ENCODE measurements at places on chromosomes 4 and X. TPM values are rescaled to one million over a fixed set of nuclear protein-coding genes. Genes with fewer than 3 reads are reported as not detected.

Gene CXCL10
- 5.0 TPM for total RNA-seq

Gene TMPRSS11F
- not detected for total RNA-seq

Gene PAGE1
- not detected for total RNA-seq

Gene HTT-AS
- not detected for total RNA-seq

Gene NOX1
- not detected for total RNA-seq

Gene GLRA3
- not detected for total RNA-seq

Gene OTUD6A
- total RNA-seq, result not detected

Gene ITGB1BP2
- total RNA-seq, result 1.8 TPM

Gene LYAR
- total RNA-seq, result 12.7 TPM

Gene CT45A2
- not detected for total RNA-seq

Gene RBM46
- 0.58 TPM for total RNA-seq

DNA sequence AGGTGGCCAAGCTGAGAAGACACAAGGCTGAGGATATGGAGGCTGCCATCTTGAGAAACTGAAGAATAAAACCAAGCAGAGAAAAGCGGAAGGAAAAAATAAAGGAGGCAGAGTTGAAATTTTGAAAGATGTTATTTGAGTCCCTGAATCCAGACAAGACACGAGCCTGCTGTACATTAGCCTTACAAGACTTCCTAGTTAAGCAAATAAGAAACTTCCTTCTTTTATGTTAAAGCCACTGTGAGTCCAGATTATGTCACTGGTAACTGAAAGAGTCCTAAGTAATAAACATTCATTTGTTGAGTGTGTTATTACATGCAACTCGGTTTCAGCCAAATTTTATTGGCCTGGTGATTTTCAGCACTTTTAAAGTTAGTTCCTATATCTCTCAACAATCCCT, 30.4 kb downstream of the DRD5 start:
- no peak for DNase-seq

DNA sequence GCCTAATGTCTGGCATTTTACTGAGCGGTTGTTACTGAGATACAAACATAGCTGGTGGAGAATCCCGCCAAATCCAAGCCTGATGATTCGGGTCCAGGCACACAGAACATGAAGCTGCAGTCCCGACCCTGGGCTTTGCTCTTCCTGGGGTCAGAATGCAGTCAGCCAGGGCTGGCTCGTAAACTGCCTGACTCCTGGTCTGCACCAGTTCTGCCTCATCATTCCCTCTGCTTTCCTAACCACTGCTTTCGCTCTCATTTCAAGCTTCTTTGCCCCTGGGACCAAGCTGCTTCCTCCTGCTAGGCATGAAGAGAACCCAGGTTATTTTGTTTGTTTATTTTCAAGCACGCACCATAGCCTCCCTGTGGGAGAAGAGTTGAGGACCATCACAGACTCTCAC, 39.3 kb downstream of the GATB start:
- DNase-seq, result peak; percentile 70

DNA sequence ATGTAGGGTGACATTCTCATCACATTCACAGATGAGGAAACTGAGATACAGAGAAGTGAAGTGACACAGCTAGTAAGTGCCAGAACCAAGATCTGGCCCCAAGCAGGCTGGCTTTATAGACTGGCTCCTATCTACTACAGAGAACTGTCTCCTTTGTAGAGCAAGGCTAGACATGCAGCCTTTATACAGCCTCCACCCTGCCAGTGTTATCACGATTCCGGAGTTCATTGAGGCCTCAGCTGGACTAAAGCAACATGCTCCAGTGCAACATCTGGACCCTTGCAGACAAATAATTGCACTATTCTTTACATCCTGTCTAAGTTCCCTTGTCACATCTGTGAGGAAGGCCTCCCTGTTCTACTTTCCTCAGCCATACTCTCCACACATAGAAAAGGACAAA, 58.0 kb upstream of the XIAP start:
- peak; percentile 10 for DNase-seq

DNA sequence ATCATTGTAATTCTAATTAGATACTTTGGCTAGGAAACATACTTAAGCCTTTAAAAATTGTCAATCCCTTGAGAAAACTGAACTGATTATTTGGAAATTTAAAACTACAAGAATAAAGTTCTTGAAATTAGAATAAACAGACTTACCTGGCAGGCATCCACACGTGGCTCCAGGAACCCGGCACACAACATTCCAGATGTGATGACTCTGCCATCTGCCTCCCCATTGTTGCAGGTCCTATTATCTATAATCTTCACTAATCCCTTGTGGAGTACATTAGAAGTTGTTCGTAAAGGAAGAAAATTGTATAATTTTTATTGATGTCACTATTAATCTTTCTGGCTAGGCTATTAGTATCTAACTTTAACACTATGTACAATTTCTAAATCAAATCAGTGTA, 16.2 kb upstream of the GNRHR start:
- no peak for DNase-seq

DNA sequence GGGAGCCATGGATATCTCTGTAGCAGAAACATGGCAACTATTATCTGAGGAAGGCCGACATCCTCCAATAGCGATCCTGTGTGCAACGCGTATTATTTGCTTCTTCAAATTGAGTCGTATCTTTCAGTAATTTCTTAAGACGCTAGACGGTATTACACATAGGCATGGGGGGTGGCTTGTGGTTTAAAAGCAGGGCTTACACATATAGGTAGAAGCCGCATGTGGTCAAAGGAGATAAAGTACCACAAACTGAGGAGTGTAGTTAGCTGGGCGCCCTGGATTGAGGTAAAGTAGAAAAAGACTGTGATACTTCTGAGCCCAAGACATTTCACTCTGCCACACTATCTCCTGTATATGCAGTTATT, 94.6 kb downstream of the SORBS2 start:
- no peak for DNase-seq

- DNase-seq, result no peak
Observed at GRCh38 chr4:61246034-61246433, 45.9 kb downstream of the ADGRL3 start.

GRCh38 chr4:87050596-87050995, 115.8 kb downstream of the AFF1 start:
- DNase-seq, result peak; percentile 78

DNA sequence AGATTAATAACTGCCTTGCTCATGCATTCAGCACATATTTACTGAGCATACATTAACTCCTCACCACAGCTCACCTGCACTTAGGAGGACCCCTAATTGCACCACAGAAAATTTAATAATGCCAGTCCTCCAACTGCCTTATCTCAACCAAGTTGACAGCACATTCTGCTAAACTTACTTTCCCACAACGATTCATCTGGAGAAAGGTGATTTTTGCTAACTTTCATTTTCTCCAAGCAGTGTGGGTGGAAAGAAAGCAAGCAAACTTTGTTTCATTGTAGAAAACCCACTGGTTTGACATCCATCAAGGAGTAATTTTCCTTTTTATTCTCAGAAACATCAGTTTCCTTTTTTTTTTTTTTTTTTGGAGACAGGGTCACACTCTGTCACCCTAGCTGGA, 49.1 kb downstream of the RASGEF1B start:
- DNase-seq, result no peak

DNA sequence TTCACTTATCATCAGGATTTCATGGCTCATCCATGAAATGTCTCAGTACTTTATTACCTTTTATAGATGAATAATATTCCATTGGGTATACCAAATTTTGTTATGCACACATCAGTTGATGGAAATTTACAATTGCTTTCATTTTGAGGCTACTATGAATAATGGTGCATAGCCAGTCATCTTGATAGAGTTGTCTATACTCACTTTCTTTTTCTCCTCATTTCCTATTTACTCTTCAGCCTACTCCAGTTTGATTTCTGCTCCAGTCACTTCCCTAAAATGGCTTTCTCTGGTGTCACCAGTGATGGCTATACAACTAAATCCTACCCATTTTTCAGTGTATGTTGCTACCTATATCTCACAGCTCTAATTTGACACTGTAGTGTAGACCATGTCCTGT, 743.5 kb upstream of the MAGEB2 start:
- no peak for DNase-seq
